Astrocyte (in vitro differentiated cells and primary cell): ENCODE measurements at places on chromosomes 13 and 19.

- peaks cover 56% of the 10 kb centered on the region for H3K4me1 ChIP-seq
- no peaks in the 10 kb centered on the region for H3K36me3 ChIP-seq
- no peaks in the 10 kb centered on the region for H3K27me3 ChIP-seq
- H3K4me3 ChIP-seq = no peak overlapping the region
- H3K27ac ChIP-seq = no peak overlapping the region
- DNase-seq = no peak
Observed at GRCh38 chr19:6235031-6235951, 44.5 kb downstream of the MLLT1 start.

- H3K27ac ChIP-seq = peak overlapping the region; percentile 89
- peak; percentile 43 for DNase-seq
- H3K4me3 ChIP-seq = no peak overlapping the region
- H3K27me3 ChIP-seq = peaks cover 4% of the 10 kb centered on the region
- peaks cover 17% of the 10 kb centered on the region for H3K4me1 ChIP-seq
Observed at GRCh38 chr13:99656092-99656745, 154.9 kb downstream of the TM9SF2 start.

DNA sequence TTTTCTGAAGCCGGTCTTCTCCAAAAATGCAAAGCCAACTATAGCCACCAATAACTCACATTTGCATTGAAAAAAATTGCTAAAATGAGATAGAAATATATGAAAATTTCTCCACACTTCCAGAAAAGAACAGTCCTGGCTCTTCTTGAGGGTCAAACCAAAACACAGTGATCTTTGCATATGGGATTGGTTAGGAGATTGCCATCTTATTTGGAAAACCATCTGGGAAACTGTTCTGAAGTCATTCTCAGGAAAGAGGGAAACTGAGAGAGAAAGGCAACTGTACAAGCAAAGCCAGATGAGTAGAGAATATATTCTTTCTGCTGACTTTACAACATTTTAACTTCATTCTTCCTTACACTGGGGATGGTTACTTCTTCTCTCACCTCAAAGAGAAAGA lies 54.6 kb downstream of the HSPH1 start:
- H3K4me3 ChIP-seq = no peak overlapping the region
- H3K4me1 ChIP-seq = no peaks in the 10 kb centered on the region
- DNase-seq = no peak

DNA sequence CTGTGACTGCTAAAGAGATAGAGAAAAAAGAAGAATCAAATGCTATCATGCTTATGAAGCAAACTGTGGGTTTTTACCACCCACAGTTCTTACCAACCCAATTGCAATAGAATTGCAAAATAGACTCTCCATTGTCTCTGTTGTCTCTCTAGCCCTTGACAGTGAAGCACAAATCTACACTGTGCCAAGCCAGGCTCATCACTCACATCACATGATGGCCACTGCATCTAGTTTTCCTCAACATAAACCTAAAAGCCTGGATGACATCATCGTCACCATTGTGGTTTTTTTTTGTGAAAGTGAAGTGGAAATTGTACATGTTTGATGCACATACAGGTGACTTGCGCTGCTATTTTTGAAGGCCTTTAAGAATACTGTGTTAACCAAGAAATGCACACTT lies 56.1 kb downstream of the KL start:
- H3K4me1 ChIP-seq = no peaks in the 10 kb centered on the region
- DNase-seq = no peak
- no peaks in the 10 kb centered on the region for H3K27me3 ChIP-seq
- no peak overlapping the region for H3K4me3 ChIP-seq

- DNase-seq = no peak
- no peak overlapping the region for H3K27ac ChIP-seq
- peaks cover 11% of the 10 kb centered on the region for H3K36me3 ChIP-seq
Observed at GRCh38 chr13:24887759-24888158, 123.8 kb downstream of the RNF17 start.

GRCh38 chr13:43293008-43293407 lies 269.6 kb downstream of the DNAJC15 start:
- no peak for DNase-seq
- no peaks in the 10 kb centered on the region for H3K4me1 ChIP-seq
- H3K36me3 ChIP-seq = no peaks in the 10 kb centered on the region
- H3K27ac ChIP-seq = no peak overlapping the region
- no peak overlapping the region for H3K4me3 ChIP-seq
- H3K27me3 ChIP-seq = no peaks in the 10 kb centered on the region

DNA sequence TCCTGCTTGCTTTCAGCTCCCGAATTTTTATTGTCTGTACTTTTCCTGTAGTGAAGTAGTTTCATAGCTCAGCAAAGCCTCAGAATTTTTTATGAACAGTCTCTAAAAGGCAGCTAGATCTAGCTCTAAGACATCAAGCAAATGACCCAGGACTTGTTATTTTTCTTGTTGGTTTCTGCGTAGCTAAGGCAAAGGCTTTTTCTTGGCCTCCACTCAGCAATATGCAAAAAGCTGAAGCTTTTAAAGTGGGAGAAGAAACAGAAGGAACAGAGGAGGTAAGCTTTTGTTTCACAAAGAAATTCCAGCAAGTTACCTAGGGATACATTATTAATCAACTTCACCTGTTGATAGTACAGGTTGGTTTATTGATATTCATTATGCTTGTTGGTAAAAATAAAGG lies 235.9 kb downstream of the PCDH20 start:
- no peaks in the 10 kb centered on the region for H3K4me1 ChIP-seq
- no peak overlapping the region for H3K27ac ChIP-seq
- H3K27me3 ChIP-seq = no peaks in the 10 kb centered on the region

- no peaks in the 10 kb centered on the region for H3K36me3 ChIP-seq
- no peak overlapping the region for H3K4me3 ChIP-seq
- H3K27ac ChIP-seq = no peak overlapping the region
- H3K27me3 ChIP-seq = no peaks in the 10 kb centered on the region
- peaks cover 9% of the 10 kb centered on the region for H3K4me1 ChIP-seq
Observed at GRCh38 chr19:6212403-6213265, 67.1 kb downstream of the MLLT1 start.
